SK-N-MC (cell line): ENCODE measurements at places on chromosomes 6 and 20.

DNA sequence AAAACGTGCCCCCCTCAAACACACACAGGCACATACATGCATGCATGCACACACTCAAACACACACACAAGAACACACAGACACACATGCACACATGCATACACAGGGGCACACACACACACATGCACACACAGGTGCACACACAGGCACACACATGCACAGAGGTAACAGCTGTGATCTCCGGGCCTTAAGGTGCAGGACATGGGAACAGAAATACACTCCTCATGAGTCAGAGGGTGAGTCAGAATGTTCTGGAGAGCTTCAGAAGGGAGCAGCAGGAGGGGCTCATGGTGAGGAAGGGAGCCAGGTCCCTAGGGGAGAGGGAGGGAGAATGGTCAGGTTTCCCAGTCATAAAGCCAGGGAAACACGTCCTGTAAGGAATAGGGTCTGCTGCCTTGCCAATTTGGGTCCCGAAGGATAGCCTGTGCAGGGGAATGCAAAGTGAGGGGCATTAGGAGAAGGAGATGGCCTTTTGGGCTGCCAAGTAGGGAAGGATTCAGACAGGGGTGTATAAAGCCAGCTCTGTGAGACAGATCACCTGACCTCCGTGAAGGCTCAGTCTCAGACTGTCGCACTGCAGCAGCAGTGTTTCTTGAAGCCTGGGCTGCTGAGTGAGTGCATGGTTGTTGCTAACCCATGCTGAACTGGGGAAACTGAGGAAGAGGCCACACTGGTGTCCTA, 123.9 kb downstream of the MAFB start:
- no peak for DNase-seq

- DNase-seq, result no peak
Measured at GRCh38 chr20:54665812-54666211, 190.4 kb downstream of the DOK5 start.

GRCh38 chr6:45967363-45967762, 48.3 kb downstream of the CLIC5 start:
- no peak for DNase-seq

DNA sequence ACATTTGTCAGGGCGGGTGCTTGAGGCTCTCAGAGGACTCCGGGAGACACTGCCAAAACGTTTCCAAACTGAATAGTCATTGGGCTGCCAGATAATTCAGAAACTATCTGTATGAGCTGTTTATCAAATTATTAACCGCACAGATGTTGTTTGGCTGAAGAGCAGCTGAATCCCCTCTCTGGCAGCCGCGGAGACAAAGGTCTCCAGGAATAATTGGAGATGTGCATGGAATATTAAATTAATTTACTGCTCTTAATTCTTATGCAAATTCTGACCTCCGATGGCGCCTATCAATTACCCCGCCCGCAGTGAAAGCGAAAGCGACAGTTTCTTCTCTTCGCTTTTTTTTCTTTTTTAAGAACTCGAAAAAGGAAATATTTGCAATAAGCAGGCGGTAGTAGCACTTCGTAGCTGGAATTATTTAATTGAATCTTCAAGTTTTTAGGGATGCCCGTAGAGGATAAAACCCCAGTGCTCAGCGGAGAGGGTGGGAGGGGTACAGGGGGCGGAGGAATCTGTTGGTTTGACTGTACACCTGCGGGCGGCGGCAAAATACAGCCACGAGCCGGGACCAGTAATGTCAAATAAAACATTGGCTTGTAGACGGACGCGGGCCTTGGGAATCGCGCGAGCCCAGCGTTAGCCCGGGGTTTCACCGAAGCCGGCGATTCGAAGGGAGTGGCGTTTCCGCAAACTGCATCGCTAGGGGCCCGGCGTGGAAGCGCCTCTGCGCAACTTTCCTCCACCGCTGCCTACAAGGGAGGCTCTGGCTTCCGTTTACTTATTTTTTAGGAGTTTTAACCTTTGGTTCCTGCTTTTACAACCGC, 6.2 kb downstream of the LINC00237 start:
- no peak for DNase-seq

DNA sequence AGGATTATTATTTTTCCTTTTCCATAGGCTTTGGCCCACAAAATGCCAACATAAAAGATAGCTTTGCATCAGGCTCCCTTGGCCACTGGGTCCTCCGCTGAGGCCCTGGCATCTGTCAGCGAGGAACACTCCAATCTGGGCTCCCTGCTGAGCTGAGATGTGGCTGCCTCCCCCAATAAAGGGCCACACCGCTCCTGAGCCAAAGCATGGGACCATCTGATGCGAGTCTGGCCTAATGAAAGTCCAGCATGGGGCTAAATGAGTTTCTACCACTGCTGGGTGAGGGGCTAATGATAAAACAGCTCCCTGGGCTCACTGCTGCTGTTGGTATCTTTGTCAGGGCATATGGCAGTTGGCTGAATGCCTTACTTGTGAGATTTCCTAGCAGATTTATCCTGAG, 817.5 kb upstream of the SLC35B3 start:
- DNase-seq, result no peak

- no peak for DNase-seq
Measured at GRCh38 chr6:75943381-75943780, 129.1 kb downstream of the IMPG1 start.

GRCh38 chr20:2032168-2032567, 38.3 kb upstream of the PDYN start:
- DNase-seq, result no peak

GRCh38 chr6:7006515-7007191, 101.1 kb upstream of the RREB1 start:
- peak; percentile 58 for DNase-seq

GRCh38 chr6:23498013-23498412, 628.0 kb upstream of the NRSN1 start:
- DNase-seq, result no peak

DNA sequence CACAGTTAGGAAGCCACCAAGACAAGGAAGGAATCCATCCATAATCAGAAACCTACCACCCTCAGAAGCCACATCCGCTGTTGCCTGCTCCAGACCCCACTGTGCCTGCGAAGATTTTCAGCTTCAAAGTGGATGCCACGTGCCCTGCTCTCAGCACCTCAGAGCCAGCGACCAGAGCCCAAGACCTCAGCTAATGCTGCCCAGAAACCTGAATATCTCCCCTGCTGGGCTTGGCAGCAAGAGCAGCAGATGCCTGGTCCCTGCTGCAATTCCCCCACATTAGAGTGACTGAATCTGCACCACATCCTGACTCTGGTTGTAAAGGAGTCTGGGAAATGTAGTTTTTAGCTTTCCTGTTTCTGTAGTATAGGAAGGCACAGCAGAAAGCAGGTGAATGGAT, 10.7 kb upstream of the ULBP3 start:
- no peak for DNase-seq

DNA sequence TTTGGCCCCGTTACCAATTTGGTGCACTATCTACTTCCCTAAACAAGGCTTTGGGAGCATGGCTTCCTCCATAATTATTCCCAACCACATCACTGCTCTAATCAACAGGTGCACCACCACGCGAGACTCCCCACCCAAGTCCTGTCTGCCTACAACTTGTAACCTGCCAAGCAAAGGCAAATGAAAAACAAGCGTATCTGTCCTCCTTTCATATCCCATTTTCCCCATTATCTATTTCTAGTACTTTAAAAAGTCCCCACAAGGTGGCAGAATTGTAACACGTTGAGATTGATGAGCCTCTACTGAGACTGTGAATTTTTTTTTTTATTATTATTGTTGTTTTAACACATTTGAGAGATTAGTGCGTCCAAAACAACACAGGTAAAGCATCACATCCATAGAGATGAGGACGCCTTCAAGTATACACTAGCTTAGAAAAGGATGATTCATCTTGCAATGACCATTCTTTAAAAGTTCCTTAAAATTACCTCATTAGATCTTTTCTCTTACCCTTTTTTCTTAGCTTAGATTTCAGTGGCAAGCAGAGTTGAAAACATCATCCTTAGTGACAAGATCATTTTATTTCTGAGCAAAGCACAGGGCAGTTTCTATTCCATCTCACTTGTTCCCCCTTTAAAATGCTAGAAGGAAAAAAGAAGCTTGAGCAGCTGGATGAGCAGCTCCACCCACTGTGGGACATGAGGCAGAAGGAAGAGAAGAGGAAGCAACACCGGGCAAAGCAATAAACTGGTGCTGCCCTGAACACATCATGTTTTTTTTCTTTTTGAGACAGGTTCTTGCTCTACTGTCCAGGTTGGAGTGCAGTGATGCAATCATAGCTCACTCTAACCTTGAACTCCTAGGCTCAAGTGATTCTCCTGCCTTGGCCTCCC, 210.8 kb downstream of the ARHGAP18 start:
- DNase-seq, result peak; percentile 77

DNA sequence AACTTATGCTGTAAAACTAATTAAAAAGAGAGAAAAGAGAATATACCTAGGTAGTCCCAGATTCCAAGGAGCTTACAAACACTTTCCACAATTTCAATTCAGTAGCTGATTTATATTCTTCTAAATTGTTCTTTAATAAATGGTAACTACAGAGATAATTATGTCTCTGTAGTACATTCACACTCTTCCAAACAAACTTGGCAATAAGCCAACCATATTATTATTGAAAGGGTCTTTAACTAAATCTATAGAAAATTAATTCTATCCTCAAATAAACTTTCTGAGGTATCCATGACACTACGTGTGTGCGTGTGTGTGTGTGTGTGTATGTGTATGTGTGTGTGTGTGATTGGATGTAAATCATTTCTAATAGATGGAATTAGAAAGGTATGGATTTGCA, 217.4 kb upstream of the EYS start:
- DNase-seq, result no peak

DNA sequence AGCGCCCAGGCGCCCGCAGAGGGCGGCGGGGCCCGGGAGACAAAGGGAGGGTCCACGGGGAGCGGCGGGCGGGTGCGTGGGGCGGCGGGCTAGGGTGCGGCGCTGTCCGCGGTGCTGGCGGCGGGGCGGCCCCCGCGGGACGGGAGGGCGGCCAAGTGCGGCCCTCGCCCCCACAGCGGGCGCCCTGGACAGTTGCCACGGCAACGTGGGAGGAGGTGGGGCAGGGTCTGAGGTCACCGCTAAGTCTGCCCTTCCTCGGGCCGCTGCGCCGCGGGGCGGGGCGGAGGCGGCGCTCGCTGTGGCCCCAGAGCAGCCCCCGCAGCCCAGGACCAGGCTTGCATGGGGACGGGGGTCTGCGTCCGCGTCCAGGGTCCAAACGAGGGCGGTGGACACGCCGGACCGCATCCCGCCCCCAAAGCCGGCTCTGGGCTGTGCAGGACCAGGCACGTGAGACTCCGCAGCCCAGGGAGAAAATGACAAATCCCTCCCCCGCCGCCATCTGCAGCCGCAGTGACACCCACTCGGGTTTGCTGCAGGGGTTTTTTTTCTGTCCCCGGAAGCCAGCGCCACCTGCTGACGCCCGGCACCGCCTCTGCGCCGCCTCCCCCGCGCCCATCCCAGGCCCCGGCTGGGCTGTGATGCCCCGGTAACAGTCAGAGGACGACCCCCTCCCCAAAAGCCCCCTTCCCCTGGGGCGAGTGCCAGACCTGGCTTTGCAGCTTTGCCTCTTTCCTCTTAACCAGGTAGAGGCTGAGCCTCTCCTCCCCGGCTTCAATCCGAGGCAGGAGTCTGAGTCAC, 36.8 kb downstream of the YTHDF1 start:
- DNase-seq, result no peak

- DNase-seq, result no peak
Measured at GRCh38 chr6:25326126-25326525, 47.0 kb downstream of the CARMIL1 start.

- DNase-seq, result no peak
Measured at GRCh38 chr6:118253741-118254140, 294.4 kb upstream of the PLN start.

DNA sequence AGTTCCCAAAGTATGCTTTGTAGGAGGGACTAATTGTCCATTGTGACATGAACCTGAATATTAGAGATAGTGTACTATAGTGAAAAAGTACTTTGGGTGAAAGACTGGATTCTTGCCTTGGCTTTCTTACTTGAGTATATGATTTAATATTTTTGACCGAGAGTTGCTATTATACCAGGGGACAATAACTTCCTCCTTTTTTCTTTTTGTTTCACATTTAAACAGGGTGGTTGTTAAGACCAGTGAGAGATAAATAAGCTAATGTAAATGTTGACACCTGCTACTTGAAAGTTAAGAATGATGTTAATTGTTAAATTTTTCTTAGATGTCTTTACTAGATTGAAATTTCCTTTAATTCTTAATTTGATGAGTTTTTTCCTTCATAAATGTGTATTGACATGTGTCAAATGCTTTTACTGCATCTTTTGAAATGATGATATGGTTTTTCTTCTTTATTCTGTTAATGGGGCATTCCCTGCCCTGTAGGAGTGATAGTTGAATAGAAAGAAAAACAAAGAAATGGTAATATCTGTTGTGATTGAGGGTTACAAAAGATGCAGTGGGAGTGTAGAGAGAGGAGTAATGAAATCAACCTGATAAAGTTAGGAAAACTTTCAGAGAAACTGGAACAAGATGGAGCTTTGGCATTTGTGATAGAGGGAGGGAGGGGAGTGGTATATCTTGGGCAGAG, 48.4 kb downstream of the ZFAND3 start:
- DNase-seq, result no peak

DNA sequence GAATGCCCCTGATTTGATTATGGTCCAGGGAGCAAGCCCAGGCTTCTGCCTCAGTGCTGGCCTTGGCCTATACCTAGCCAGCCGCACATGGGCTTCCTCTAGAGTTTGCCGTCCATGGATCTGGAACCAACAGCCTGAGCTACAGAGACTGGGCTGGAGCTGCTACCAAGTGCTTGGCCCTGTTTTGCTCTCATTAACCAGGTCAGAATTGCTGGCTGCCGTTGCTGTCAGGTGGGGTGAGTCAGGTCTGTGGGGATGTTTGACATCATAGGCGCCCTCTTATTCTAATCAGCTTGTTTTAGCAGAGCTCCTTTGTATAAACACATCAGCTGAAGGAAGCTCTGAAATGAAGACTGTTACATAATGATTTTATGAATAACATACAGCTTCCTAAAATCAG, 83.1 kb upstream of the PHACTR2 start:
- no peak for DNase-seq

- no peak for DNase-seq
Measured at GRCh38 chr20:6525447-6526303, 241.8 kb upstream of the BMP2 start.

- DNase-seq, result no peak
Measured at GRCh38 chr6:150231525-150231850, 88.6 kb downstream of the PPP1R14C start.

DNA sequence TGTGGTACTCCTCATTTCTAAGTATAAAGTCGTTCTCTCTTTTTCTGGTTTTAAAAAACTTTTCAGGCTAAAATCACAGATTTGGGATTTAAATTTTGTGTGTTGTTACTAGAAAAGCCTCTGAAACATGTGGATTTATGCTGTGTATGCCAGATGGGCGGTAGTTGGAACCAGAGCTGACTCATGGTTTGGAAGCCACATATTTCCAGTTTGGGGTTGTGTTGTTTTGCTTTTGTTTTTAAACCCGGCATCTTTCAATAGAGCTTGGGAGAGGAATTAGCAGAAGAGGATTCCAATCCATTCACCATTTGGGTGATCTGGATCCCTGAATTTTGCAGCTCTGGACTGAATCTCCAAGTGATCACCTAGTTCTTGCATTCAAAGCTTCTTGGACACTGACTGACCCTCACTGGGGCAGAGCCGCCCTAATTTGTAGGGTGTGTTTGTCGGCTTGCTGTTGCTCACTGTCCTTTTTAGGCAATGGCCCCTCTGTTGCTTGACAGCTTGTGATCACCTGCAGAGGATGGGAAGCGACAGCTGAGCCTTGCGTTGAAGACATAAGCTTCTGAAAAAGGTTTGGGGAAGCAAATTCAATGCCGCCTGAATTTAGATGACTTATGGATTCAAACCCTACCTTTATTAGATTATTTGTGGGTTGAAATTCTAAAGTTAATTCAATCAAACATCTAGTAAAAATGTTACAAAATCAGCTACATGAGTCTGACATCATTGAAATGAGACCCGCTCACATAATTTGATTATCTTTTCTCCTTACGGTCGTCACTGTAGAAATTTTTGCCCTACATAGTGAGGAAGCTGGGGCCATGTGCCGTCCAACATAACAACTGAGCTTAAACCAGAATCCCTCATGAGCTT, 79.9 kb upstream of the CD83 start:
- no peak for DNase-seq
